ENCODE measurements at places on chromosomes 16 and 17. TPM values are rescaled to one million over a fixed set of nuclear protein-coding genes. Genes with fewer than 3 reads are reported as not detected.
A peak's percentile ranks its signal among the peaks of the same experiment; 100 is the strongest.

TMEM95 gene
- not detected for total RNA-seq

ZG16 gene
- total RNA-seq = not detected

MEFV gene
- total RNA-seq = not detected

ZSCAN10 gene
- total RNA-seq = not detected

KCNJ2 gene
- total RNA-seq = 1.2 TPM

GRCh38 chr17:35541434-35541833 lies 4.0 kb upstream of the SLFN12L start:
- no peak for DNase-seq

DNA sequence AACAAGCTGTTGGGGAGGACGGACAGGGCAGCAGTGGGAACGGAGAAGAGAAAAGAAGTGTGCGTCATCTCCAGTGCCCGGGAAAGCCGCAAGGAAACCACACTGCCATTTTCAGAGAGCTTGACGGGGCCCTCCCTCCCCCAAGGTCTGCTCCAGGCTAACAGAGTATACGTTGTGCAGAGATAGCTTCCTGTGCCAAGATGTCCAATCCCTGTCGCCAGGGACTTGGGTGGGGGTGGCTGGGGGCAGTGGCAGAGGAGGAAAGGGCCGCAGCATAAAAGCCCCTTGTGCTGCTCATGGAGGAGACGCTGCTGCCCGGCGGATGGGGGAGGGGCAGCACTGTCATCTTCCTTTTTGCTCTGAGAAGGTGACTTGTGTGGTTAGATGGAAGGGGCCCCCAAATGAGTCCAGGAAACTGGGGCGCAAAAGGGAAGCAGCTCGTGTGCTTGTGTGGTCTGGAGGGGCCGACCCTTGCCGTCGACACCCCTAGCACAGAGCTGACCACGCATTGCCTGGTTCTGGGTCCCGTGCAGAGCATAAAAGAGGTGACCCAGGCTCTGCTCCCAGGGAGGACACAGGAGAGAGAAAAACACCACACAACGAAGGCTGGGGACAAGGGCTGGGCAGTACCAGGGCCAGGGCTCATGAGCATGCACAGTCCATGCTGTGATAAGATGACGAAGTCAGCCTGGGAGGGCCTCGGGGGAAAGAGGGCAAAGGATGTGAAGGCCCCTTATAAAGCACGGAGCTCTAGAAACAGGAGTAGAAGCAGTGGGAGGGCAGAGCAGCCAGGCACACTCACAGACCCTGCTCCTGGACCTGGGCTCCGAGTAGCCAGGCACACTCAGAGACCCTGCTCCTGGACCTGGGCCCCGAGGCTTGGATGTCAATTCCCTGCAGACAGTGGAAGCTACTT lies 372.7 kb downstream of the SLC39A11 start:
- peak; percentile 85 for DNase-seq

- DNase-seq = peak; percentile 72
These were observed 19.1 kb downstream of the OSBPL7 start for GRCh38 chr17:47802341-47803022.

DNA sequence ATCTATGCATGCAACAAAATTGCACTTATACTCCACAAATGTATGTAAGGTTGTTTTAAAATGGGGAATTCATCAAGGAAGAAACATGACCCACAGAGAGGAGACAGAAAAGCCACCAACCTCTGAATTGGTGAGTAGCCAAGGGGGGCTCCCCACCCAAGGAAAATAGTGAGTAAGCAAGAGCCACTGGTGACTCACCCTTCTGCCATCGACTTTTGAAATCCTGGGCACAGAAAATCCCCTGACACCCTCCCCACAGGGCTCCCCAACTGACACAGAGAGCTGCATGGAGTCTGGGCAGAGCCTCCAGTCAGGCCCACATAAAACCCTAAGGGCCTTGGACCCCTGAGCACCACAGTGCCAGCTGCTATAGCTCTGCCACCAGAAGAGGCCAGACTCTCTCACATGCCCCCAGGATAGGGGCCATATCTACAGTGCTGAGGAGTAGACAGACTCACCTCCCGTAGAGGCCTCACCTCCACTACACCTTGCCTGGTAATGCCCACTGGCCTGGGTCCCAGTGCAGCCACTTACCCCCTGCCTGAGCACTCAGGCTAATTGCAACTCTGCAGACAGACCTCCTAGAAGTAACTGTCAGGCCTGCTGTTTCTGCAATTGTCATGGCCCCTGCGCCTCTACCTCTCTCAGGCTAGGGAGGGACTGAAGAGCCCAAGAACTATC lies 244.7 kb upstream of the WSB1 start:
- DNase-seq = no peak

- no peak for DNase-seq
These were observed 174.1 kb downstream of the WSCD1 start for GRCh38 chr17:6244253-6244652.

- DNase-seq = no peak
These were observed 333.0 kb upstream of the EEF2KMT start for GRCh38 chr16:5430598-5430997.

- DNase-seq = no peak
These were observed 92.6 kb downstream of the RPTOR start for GRCh38 chr17:80637048-80637781.

- DNase-seq = no peak
These were observed 42.9 kb upstream of the KSR1 start for GRCh38 chr17:27413315-27413714.

GRCh38 chr16:85888405-85889331 lies 10.3 kb upstream of the IRF8 start:
- DNase-seq = no peak

DNA sequence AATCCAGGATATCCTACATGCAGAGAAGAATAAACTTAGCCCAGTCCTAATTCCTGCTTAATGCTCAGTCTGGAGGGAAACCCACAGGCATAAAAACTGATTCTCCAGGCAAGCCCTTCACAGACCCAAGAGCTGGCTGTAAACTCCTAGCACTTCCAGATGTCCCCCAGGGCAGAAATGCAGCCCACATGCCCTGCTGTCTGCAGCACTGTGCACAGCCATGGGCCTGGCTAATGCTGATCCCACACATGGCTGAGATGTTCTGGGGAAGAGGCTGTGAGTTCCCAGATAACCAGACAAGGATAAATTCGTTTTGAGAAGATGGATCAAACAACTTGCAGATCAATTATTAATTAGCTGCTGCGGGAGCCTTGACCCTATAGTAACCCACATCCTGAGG lies 148.4 kb downstream of the AATF start:
- no peak for DNase-seq

DNA sequence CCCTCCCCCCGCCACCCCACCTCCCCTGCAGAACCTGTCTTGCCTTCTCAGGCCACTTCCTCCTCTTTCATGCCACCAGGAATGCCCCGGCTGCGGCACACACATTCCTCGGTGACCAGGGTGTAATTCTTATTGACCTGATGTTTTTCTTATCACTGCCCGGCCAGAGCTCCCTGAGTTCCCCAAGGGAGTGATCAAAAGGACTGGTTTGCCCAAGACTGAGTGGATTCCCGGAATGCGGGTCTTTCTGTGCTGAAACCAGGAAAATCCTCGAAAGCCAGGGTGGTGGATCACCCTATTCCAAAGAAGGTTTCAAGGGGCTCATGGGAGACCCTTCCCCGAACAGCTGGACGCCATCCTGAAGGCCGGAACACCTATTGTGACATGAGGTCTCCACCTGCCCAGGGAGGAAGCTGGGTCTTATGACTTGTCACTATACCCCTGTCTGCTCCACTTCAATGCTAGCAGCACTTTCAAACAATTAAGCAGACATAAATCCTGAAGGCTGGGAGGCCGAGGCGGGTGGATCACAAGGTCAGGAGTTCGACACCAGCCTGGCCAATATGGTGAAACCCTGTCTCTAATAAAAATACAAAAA lies 53.0 kb upstream of the RPL38 start:
- no peak for DNase-seq

GRCh38 chr16:75228143-75228976 lies 9.6 kb downstream of the CTRB1 start:
- no peak for DNase-seq

DNA sequence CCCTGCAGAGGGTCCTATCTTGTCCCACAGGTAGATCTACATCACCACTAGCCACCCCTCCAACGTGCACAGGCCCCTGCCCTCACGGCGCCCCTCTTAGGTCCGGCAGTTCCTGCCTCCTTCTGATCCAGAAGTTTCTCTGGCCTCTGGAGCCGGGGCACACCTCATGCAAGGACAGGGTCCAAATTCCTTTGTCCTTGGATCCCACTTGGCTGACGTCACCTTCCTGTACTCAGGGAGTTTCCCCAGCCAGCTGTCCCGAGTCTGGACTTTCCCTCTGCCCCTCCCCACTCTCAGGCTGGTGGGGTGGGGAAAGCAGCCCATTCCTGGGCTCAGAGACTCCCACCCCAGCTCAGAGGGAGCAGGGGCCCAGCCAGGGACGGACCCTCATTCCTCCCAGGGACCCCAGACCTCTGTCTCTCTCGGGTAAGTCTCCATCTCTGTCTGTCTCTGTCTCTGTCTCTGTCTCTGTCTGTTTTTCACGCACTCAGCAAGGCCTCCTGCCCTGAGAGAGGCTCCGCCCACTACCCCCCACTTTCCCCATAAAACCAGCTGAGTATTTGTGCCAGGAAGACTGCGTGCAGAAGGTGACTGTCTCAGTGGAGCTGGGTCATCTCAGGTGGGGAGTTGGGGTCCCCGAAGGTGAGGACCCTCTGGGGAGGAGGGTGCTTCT lies at the start of gene IL32:
TSS of gene IL32 (plus strand) at position 572 of the 673 bp plus-strand sequence. CDS start 172 bp downstream, outside the sequence.
- no peak for DNase-seq

DNA sequence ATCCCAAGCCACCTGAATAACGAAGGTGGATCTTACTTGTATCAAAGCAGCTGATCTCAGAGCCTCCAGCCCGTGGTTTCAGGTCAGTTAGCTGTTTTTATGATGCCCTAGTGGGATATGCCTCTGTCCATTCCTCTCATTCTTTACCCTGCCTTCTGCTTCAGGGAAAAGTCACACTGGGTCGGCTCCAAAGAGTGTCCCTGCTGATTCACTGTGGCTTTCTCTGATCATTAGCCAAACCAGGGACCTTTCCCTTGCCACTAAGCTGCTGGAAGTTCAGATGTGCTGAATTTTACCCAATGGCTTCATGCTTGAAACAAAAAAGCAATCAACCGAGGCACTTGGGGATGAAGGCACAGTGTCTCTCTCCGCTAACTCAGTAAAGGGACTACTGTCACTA lies 170.2 kb upstream of the SALL1 start:
- no peak for DNase-seq

GRCh38 chr16:12609937-12610699 lies 193.6 kb downstream of the CPPED1 start:
- no peak for DNase-seq

GRCh38 chr17:44773140-44773539 lies 14.4 kb downstream of the ADAM11 start:
- no peak for DNase-seq

DNA sequence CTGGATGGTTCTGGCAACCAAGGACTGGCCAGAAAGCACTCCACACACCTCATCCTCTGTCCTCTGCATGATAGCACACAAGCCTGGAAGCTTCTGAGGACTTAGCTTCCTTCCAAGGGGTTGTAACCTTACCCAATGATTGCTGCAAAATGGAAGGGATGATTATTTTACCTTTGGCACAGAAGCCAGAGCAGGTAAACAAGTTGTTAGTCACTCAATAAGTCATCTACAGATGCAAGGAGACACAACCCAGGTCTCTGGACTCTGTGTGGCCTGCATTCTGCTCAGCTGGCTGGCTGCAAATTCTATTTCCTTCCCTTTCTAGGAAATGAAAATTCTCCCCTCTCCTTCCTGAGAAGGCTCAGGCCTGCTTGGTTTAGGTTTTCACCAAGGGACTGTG lies 26.7 kb upstream of the DYNLL2 start:
- DNase-seq = no peak

DNA sequence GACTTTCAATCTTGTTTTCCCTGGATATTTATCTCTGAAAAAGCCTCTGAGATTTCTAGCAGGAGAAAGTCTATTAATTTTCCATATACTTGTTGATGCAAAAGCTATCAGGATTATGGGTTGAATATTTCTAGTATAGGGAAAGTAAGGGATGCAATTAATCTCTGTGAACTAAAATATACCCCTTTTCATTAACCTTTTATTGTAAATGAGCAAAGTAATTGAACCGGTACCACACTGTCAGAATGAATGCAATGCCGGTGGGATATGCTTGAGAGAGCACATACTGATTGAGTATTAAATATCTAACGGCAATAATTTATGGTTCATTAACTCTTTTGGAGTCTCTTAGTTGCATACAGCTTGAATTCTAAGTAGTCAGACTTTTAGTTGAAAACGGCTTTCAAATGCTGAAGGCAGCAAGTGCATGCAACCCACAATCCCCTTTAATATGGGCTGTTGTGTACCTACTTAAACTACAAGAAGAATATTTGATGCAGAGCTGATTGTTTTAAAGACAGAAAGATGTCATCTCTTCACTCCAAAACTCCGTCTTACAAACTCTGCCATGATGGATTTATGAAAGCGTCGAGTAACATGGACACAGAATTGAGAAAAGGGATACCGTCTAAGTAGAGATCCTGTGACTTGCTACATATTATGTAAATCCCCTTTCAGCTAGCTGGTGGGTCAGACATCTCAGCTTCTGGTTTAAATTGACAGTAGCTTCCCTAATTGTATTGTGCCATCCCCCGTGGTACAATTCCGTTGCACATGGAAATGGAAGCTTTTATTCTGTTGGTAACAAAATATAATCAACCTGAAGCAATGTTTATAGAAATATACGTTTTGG lies 141.3 kb upstream of the CDH8 start:
- DNase-seq = no peak

- no peak for DNase-seq
These were observed 5.8 kb downstream of the SRR start for GRCh38 chr17:2309338-2310154.

DNA sequence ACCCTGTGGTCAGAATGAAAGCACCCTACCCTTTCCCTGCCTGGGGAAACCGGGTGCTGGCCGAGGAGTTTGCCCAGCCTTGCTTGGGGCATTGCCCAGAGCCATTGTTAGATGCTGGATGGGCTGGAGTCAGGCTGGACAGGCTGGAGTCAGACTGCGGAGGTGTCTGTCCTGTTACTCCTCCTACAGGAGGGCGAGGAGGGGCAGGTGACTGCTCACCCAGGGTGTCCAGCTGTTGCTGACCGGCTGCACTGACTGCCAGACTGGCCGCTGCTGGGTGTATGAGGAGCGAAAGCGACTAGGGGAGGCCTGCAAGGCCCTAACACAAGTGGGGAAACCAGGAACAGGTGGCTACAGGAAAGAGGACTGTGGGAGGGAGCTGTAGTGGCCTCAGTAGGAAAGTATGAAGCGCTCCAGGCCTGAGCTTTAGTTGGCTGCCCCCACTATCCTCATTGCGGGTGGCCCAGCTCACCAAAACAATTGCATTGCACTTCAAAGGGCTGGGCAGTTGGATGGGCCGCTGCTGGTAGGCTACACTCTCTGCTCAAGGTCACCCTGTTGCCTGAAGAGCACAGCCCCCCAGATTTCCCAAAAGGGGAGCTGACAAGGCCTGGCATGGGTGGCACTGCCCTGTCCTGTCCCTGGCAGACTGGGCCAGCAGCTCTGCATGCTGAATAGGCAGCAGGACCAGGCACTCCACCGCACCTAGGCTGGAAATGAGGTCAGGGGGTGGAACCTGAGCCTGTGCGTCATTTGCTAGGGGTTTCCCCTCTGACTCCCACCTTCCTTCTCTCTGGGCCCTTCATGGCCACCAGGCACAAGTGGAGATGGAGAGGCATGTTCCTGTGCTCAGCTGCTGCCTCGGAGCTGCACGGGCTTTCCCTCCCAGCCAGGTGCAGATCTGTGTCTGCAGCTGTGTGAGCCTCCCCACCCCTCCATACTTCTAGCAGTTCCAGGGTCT lies 18.4 kb downstream of the LDHD start:
- no peak for DNase-seq

All from SK-MEL-5 (cell line).